Ascending aorta (tissue), 2 donors: ENCODE measurements at places on chromosomes 2 and 18. TPM values are rescaled to one million over a fixed set of nuclear protein-coding genes. Genes with fewer than 3 reads are reported as not detected.

COL4A3 gene
- total RNA-seq, result 1.1 TPM

NT5DC4 gene
- not detected for total RNA-seq

ALLC gene
- total RNA-seq, result not detected

- DNase-seq, result no peak
Observed at GRCh38 chr2:176638167-176639015, 369.1 kb downstream of the MTX2 start.

- no peak for DNase-seq
Observed at GRCh38 chr2:165594935-165595255, 125.4 kb downstream of the CSRNP3 start.

GRCh38 chr18:58105888-58106260, 61.8 kb downstream of the NEDD4L start:
- DNase-seq, result no peak

DNA sequence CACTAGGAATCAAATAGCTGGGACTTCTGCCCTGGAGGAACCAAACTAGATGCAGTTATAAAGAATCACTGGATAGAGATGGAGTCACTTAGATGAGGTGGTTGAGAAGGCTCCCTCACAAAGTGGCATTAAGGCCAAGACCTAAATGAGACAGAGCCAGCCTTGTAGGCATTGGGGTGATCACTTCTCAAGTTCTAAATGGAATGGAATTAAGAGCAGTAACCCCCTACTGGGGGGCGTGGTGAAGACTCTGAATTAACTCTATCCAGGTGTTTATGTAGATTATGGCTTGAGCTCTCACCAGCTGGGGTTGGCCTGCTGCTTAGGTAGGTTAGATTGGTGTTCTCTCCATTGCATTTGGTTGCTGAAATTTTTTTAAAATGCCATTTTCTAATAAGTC, 71.3 kb downstream of the TTC27 start:
- DNase-seq, result no peak

DNA sequence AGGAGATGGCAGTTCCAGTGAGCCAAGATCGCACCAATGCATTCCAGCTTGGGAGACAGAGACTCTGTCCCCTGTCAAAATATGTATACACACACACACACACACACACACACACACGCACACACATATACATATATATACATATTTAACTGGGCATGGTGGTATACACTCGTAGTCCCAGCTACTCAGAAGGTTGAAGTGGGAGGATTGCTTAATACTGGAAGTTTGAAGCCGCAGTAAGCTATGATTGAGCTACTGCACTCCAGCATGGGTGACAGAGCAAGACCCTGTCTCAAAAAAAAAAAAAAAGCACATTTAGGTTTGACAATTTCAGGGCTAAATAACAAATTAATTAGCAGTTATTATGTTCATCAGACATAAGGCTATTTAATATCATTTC, 36.0 kb upstream of the ATIC start:
- DNase-seq, result no peak

KLHL30 gene
- total RNA-seq, result 28.2 TPM

SATB2 gene
- total RNA-seq, result 1.2 TPM

RIT2 gene
- total RNA-seq, result not detected

IGFBP5 gene
- 1,280 TPM for total RNA-seq

GRCh38 chr2:111176388-111176787, 55.7 kb downstream of the BCL2L11 start:
- DNase-seq, result no peak

- no peak for DNase-seq
Observed at GRCh38 chr2:201197781-201198180, 14.8 kb downstream of the CASP10 start.

DNA sequence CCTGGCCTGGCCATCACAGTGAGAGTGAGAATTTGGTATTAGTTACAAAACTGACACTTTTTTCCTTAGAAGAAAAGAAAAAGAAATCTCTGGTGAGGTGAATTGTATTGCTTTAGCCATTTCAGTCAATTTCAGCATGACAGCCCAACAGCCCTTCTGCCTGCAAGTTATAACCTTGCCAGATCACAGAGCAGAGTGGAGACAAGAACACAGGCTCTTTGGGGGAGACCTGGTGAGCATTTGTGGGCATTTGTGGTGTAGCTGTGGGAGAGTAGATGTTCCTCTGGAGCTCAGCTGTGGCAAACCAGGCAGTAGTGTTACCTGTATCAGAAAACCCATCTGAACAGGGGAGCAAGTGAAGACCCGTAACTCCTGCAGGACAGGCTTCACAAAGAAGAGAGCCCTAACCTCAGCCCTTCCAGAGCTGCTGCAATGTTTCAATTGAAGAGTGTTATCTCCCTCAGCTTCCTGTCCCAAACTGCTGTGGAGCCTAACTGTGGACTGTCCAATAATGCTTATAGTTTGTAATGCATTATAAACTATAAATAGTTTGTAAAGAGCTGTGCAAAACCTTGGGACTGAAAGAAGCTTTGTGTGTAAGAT, 22.8 kb upstream of the DLX1 start:
- no peak for DNase-seq

DNA sequence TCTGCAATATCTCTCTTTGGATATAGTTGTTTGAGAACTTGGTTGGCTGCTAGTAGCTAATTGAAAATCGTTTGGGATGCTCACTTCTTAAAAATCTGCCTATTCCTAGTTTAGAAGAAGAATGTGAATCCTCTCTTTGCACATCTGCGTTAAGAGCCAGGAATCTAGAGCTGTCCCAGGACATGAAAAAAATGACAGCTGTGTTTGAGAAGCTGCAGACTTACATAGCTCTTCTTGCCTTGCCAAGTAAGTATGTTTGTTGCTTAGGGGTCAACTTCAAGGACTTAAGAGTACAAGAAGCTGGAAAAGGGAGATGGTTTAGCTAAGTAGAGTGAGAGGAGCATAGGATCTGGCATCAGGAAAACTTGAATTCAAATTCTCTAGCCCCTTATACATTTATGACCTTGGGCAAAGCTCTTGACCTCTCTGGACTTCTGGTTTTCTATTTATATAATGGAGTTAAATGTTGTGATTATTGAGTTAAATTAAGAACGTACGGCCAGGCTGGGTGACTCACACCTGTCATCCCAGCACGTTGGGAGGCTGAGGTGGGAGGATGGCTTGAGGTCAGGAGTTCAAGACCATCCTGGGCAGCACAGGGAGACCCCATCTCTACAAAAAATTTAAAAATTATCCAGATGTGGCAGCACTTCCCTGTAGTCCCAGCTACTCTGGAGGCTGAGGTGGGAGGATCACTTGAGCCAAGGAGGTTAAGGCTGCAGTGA, 55.2 kb upstream of the STON1 start:
- no peak for DNase-seq

- DNase-seq, result no peak
Observed at GRCh38 chr18:24930971-24931370, 421.0 kb downstream of the ZNF521 start.

CYP1B1 gene
- 148 TPM for total RNA-seq

ITGB6 gene
- not detected for total RNA-seq

SERPINB2 gene
- not detected for total RNA-seq

CEBPZOS gene
- 2.9 TPM for total RNA-seq

DNA sequence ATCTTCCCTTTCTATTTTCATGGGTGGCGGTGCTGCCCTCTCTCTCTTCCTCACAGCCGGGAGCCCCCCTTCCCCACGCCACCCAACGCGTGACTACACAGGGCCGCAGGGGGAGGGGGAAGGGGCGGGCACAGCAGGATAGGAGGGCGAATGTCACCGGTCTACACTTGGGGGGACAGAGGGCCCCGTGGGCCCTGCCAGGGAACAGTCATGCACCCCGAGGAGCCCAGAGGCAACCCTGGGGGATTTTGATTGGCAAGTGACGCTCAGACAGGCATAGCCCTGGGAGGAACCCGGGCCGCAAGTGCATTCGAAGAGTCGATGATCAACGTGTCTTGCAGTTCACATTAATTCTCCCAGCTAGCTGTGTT, 91.1 kb upstream of the ANKRD30BL start:
- DNase-seq, result no peak

GRCh38 chr2:9102861-9103662, 99.6 kb upstream of the MBOAT2 start:
- DNase-seq, result no peak

GRCh38 chr2:43317680-43318079, 91.3 kb upstream of the ZFP36L2 start:
- no peak for DNase-seq

- no peak for DNase-seq
Observed at GRCh38 chr18:44051026-44051425, 629.7 kb upstream of the SETBP1 start.

- no peak for DNase-seq
Observed at GRCh38 chr2:21916934-21917522, 793.3 kb downstream of the TDRD15 start.

- no peak for DNase-seq
Observed at GRCh38 chr2:3139906-3140305, 237.7 kb downstream of the EIPR1 start.

DNA sequence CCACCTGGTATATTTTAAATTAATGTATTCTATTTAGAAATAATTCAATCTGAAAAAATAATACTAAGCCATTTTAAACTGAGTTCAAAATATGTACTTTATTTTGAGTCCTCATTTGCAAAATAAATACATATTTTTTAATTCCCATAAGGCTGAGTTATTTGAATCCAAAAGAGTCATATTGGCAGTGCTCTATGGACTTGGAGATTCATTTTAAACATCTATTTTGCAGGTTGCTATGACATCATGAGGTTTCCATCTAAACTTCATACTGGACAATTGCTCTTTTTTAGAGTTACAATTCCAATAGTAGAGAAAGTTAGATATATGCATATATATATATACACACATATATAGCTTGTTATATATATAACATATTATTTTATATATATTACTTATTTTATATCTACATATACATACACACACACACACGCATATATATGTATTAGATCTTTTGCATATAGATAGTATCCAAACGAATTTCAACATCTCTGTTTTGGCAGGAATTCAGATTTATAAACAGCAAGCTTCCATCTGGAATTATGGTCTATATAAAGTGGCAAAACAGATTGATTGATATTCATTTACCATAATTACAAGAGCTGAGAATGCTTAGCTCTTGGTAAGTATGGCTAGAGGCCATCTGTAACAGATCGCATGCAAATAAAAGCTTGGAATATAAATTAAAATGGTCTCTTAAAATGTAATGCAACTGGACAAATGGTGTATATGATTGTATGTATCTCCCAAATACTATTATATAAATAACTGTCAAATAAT, 34.9 kb downstream of the NOL4 start:
- no peak for DNase-seq

- DNase-seq, result no peak
Observed at GRCh38 chr2:108950369-108951135, 38.5 kb downstream of the EDAR start.

- no peak for DNase-seq
Observed at GRCh38 chr18:69689121-69689759, 258.4 kb downstream of the CD226 start.

RAD51AP2 gene
- not detected for total RNA-seq

GRCh38 chr18:35042389-35043071, 1.3 kb downstream of the MAPRE2 start:
- DNase-seq, result no peak

GRCh38 chr2:86139981-86140380, 33.9 kb downstream of the PTCD3 start:
- DNase-seq, result no peak

DNA sequence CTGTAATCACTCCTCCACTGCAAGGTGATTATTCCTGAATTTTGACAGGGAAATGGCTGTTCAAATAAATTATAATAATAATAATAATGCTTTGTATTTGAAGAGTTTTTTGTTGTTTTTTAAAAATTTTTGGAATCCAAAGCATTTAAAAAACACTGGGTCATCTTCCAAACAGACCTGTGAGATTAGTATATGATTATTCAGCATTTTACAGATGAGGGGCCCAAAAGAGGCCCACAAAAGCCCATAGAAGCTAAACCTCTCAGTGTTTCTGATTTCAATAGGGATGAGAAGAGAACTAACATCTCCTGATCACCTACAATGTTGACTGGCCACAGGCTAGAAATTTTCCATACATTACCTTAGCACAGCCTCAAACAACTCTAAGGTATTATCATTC, 8.0 kb upstream of the POLR2D start:
- DNase-seq, result no peak

SLC38A11 gene
- total RNA-seq, result not detected

G6PC2 gene
- not detected for total RNA-seq

DNA sequence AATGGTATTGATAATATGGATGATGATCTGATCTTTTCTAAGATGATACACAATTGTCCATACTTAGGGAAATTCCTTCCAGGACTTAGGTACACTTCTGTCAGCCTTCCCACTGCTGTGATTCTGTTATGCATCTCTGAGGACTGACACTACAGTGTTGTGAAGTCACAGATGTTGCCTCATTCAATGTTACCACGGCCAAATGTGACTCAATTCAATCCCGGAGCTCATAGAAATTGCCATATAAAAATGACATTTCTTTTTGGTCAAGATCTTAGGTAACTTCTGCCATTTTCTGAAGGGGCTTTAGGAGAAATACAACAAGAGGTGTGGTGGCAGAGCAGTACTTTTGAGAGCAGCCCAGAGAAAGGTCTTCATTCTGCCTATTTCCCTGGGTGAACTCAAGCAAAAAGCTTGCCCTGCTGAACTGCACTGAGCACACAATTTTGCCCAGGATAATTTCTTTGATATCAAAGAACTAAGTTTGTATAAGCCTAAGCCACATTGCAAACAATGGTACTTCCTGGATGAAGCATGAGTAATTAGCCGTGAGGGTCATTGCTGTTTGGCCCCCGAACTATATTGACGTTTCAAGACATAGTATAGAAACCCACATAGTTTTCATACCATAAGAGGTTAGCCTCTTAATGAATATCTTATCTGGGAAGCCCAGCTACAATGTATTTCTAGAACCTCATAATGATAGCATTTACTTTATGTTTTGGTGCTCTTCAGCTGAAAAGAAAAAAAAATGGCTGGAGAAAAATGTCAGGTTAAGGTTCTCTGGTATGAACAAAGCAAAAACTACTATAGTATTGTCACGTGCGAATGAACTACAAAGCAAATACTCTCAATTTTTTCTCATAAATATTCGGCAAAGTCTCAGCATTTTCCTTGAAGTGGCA, 437.4 kb downstream of the MEIS1 start:
- no peak for DNase-seq

DNA sequence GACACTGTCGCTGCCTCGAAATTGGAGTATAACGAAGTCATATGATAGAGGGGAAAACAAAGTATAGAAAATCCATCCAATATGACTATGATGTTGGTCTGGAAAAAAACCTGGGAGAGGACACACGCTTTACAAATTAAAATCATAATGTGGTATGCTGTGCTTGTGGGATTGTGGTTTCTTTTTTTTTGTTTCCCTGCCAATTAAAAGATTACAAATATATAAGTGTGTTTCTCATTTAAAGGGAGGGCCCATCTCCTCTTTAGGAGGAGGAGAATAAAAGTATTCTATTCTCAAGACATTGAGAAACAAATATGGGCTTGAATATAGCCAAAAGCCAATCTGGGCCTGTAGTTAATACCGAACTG, 86.6 kb downstream of the EPHA4 start:
- no peak for DNase-seq

SPDYA gene
- 0.32 TPM for total RNA-seq

GRCh38 chr18:78873926-78874500, 105.6 kb upstream of the SALL3 start:
- DNase-seq, result no peak
